ENCODE measurements at places on chromosomes 3 and 15.
A peak's percentile ranks its signal among the peaks of the same experiment; 100 is the strongest.

GRCh38 chr15:89088605-89089315 lies 504 bp downstream of the ABHD2 start:
- peak; percentile 18 for DNase-seq

DNA sequence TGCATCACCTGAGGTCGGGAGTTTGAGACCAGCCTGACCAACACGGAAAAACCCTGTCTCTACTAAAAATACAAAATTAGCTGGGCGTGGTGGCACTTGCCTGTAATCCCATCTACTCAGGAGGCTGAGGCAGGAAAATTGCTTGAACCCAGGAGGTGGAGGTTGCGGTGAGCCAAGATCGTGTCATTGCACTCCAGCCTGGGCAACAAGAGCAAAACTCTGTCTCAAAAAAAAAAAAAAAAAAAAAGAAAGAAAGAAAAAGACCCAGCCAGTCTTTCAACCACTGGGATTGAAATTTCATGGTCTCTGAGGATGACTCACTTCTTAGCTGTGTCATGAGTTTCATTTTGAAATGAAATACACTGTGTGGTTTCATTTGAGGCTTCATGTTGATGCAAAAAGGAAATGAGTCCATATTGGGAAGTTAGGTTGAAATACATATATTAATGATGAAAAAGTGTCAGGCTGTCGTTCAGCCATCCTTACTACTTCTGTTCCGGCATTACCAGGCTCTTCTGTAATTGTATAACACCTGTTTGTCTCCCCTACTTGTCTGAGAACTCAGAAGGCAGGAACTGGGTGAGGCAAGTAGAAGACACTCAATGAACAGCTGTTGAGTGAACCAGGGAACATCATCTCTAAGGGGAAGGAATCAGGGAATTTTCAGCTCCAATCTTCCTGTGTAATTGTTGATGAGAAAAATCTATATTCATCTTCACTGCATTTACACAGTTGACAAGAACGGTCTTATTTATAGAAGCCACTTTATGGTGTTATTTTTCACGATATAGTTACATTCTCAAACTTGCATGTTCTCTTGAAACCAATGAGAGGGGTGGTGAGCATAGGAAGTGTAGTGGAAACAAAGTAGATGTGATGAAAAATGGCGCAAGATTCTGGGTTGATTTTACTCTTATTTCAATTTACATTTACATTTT lies 87.4 kb downstream of the NFKBIZ start:
- DNase-seq = peak; percentile 34

GRCh38 chr15:62712455-62712839 lies 330.1 kb upstream of the TPM1 start:
- no peak for DNase-seq

GRCh38 chr3:133675631-133676335 lies 14.0 kb upstream of the TOPBP1 start:
- DNase-seq = no peak

GRCh38 chr15:85597155-85597815 lies 197.4 kb downstream of the KLHL25 start:
- no peak for DNase-seq

DNA sequence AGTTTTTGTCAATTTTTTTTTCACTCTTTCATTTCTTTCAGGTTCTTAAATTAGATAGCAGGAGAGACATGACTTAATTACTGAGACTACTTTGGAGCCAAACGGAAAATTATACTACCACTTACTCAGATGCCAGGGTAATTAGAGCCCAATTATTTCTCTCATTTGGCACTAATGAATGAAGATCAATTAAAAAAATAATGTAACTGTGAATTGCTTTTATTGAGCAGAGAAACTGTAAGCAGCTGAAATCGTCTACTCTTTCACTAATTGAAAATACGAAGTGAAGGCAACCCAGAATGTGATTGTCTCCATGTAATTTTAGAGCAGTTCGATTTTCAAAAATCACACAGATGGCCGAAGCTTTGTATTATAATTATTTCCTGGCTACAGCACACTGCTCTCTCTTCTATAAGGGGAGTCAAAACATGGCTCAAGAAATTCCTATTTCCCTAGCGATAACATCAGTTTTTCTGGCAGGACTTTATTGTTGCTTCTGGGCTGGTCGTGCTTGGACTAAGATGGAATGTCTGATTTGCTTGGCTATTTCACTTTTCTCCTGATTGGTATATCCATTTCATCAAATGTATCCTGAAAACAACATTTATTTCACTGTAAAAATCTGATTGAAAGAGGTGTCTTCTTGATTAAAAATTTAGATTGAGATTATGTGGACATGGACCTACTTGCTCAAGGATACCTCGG lies 55.8 kb upstream of the PDZRN3 start:
- DNase-seq = no peak

GRCh38 chr15:40389824-40390595 lies 7.5 kb downstream of the KNSTRN start:
- DNase-seq = no peak

DNA sequence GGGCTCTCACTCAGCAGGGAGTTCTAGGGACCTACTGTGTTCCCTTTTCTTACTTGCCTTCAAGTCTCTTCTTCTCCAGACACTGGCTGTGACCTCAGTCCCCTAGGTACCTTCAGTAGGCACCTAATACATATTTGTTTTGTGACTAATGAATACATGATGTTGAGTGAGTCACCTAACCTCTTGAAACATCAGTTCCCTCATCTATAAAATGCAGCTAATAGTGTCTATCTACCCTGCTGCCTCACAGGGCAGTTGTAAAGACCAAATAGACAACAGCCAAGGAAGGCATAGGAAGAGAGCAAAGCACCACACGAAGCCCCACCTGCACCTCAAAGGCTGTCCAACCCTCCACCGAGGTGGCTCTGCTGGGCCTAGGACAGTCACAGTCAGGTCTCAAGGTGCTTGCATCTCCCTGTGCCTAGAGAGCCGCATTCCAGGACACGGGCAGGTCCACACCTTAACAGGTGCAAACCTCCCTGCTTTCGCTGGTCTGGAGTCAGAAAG lies 29.1 kb downstream of the DAPK2 start:
- DNase-seq = no peak

DNA sequence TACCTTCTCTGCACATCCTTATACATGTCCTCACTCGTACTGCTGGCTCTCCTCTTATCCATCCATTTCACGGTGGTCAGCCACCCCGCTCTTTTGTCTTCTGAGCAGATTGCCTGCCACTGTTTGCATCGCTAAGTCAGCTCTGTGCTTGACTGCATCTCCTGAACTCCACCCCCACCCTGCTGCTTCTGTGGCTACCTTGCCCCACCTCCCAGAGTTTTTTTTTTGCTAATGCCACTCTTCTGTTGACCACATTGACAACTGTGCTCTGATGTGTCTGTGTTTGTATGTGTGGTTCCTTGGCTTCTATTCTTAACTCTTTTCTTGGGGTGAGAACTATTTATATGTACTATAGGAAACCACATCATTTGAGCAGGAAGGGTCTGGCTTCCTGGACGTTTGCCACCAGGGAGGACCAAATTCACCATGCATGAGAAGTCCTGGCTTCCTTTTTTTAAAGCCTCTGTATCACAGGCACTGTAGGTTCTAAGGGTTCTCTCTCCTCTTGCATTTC lies 12.8 kb upstream of the MTMR10 start:
- no peak for DNase-seq

DNA sequence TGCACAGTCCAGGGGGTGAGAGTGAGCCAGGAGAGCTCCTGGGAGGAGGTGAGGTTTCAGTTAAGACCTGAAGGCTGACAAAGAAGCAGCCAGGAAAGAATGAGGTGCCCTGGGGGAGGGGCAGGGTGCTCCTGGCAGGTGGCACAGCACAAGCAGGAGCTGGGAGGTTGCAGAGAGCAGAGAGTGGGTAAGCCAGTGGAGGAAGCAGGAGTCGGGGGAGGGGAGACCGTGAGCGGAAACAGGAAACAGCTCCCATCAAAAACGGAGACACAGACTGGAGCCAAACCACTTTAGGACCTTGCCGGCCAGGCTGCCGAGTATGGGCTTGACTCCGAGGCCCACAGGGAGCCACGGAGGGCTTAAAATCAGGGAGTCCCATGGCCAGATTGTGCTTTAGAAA lies 12.1 kb upstream of the FBLN2 start:
- no peak for DNase-seq

DNA sequence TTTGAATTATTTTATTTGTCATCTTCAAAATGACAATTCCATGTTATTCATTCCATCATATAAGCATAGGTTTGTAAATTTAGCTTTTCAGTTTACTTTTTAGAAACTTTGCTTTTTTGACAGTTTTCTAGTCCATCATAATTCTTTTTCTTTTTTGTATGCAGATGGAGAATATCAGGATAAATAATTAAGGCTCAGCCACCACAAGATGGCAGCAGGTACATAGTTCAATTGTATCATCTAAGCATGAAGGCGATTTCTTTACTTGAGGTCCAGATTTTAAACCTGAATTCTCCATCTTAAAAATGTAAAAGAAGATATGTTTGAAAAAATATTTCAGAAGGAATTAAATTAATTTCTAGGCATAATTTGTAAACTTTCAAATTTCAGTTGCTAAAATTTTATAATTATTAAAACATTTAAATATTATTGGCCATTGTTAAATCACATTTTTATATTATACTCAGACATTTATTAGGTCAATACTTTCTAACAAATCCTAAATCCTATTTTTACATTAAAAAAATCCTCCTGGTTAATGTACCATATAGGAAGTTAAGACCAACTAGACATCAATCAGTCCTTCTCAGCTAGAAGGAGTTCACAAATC lies 15.1 kb downstream of the PLSCR5 start:
- no peak for DNase-seq

GRCh38 chr15:33742800-33743199 lies 225.5 kb upstream of the CHRM5 start:
- DNase-seq = no peak

DNA sequence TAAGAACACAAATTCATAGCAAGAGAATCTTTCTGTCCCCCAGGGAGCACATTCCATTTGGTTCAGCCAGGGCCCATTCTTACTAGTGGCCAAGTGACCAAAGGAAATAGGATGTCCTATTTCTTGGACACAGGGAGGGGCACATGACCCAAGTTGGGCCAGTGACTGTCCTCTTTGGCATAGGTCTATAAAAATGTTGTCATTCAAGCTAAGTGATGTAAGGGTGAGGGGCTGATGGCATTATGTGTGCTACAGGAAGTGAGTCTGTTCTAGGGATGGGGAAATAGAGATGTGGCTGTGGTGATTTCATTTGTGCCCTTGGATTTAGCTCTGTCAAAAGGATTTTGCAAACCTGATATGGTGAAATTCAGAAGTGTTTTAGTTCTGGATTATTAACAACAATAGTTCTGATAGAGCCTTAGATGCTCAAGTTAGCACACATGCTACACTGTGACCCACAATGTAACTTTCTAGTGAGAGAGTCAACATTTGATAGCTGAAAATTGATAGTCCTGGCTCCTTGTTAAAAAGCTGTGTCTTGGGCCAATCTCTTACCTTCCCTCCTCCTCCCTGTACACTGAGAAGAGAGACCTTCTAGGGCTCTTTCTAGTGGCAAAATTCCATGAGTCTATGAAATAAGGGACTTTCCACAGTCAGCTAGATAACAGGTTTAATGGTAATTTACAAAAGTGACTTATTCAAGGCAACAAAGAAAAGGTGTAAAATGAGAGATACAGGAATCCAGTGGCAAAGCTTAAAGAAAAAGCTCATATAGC lies 117.2 kb downstream of the THRB start:
- DNase-seq = no peak

- no peak for DNase-seq
These were observed 21.4 kb upstream of the LIPC start for GRCh38 chr15:58410353-58410752.

DNA sequence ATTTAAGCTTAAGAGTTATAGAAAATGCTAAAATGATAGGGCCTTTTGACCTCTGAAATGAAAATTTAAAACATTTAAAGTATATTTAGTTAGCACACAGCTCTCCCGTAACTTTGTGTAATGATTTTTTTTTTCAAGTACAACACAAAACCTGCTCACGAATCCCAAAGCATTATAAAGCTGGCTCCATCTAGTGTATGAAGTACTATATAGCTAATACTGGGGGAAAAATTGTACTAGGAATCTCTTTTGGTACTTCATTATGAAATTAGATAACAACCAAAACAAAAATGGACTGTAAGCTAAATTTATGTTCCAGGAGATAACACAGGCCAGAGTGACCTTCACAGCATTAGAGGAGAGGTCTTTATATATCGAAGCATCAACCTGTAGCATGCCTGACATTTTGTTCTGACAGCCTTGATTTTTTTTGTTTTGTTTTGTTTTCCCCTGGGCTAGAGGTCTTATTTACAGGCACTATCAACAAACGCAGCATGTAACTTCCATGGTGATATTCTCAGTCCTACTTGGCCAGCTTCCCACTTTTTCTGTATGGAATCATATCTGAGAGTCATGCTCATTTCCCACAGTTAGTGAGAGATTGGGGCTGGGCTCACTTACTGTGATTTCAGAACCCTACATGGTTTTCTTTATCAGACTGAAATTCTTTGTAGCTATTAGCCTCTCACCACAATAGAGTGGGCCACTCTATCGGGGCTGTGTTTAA lies 116.3 kb downstream of the MITF start:
- DNase-seq = no peak

GRCh38 chr15:48996276-48996675 lies 32.6 kb upstream of the SHC4 start:
- DNase-seq = no peak
